MCF 10A (cell line): ENCODE measurements at places on chromosomes 4 and X. TPM values are rescaled to one million over a fixed set of nuclear protein-coding genes. Genes with fewer than 3 reads are reported as not detected.

TMEM187 gene
- total RNA-seq, result 9.3 and 10.9 TPM in 2 replicates

HPGDS gene
- not detected in 2 replicates for total RNA-seq

ESX1 gene
- total RNA-seq, result not detected in 2 replicates

RAB33A gene
- total RNA-seq, result not detected in 2 replicates

TLR3 gene
- total RNA-seq, result 6.5 and 8.2 TPM in 2 replicates

ARAF gene
- 53.2 and 63.5 TPM in 2 replicates for total RNA-seq

ATOH1 gene
- total RNA-seq, result not detected in 2 replicates

GPR78 gene
- not detected in 2 replicates for total RNA-seq

BST1 gene
- 0.93 and 1.1 TPM in 2 replicates for total RNA-seq

GAGE12H gene
- not detected in 2 replicates for total RNA-seq

CLCN4 gene
- 7.3 and 9.3 TPM in 2 replicates for total RNA-seq

NDP gene
- not detected in 2 replicates for total RNA-seq

FAM236C gene
- total RNA-seq, result not detected in 2 replicates

FOXR2 gene
- not detected in 2 replicates for total RNA-seq

SLC38A5 gene
- 1.4 and 2.6 TPM in 2 replicates for total RNA-seq

SCML2 gene
- total RNA-seq, result 3.2 and 3.5 TPM in 2 replicates

ZRSR2 gene
- 17.0 and 20.3 TPM in 2 replicates for total RNA-seq

FRMD7 gene
- total RNA-seq, result not detected in 2 replicates

PABPC1L2A gene
- total RNA-seq, result not detected in 2 replicates

SASH3 gene
- not detected in 2 replicates for total RNA-seq

TRAM1L1 gene
- 0.75 and 0.76 TPM in 2 replicates for total RNA-seq

NSG1 gene
- total RNA-seq, result 6.7 and 8.6 TPM in 2 replicates

REELD1 gene
- not detected in 2 replicates for total RNA-seq

INTS6L gene
- total RNA-seq, result 5.9 and 6.9 TPM in 2 replicates

RGS12 gene
- total RNA-seq, result 28.3 and 36.0 TPM in 2 replicates

SPANXC gene
- total RNA-seq, result not detected in 2 replicates

LPAR4 gene
- total RNA-seq, result not detected in 2 replicates

NDST4 gene
- not detected in 2 replicates for total RNA-seq

WDR13 gene
- total RNA-seq, result 134 and 138 TPM in 2 replicates

PLRG1 gene
- 107 and 136 TPM in 2 replicates for total RNA-seq

PROM1 gene
- not detected in 2 replicates for total RNA-seq

SMIM43 gene
- total RNA-seq, result not detected in 2 replicates

HTR2C gene
- total RNA-seq, result not detected in 2 replicates

MAGED2 gene
- total RNA-seq, result 34.3 and 48.6 TPM in 2 replicates

SLC9B1 gene
- 0.77 and 0.86 TPM in 2 replicates for total RNA-seq

NWD2 gene
- not detected in 2 replicates for total RNA-seq

BEND4 gene
- total RNA-seq, result not detected in 2 replicates

FHIP1A gene
- 14.8 and 19.8 TPM in 2 replicates for total RNA-seq

SLITRK4 gene
- total RNA-seq, result 0.35 and 0.39 TPM in 2 replicates

SORCS2 gene
- total RNA-seq, result 0.05 TPM in 1 of 2 replicates, not detected in the other

GYPA gene
- total RNA-seq, result not detected in 2 replicates

UGT2B28 gene
- total RNA-seq, result not detected in 2 replicates

SPATA18 gene
- total RNA-seq, result 23.0 and 28.9 TPM in 2 replicates

XAGE1A gene
- total RNA-seq, result not detected in 2 replicates

SYTL5 gene
- 0.07 TPM in 1 of 2 replicates, not detected in the other for total RNA-seq

KCNIP4 gene
- 0.91 and 4.6 TPM in 2 replicates for total RNA-seq

BANK1 gene
- total RNA-seq, result not detected in 2 replicates

PPP4R3C gene
- not detected in 2 replicates for total RNA-seq

CEP135 gene
- total RNA-seq, result 12.4 and 14.0 TPM in 2 replicates

GPR143 gene
- 0.77 and 0.93 TPM in 2 replicates for total RNA-seq

PPP1R2C gene
- not detected in 2 replicates for total RNA-seq

TCEAL7 gene
- total RNA-seq, result not detected in 2 replicates

APLN gene
- not detected in 2 replicates for total RNA-seq

APOOL gene
- total RNA-seq, result 26.3 and 33.8 TPM in 2 replicates

LRIT3 gene
- total RNA-seq, result 0.22 and 0.35 TPM in 2 replicates

PASD1 gene
- total RNA-seq, result not detected in 2 replicates

SOD3 gene
- not detected in 2 replicates for total RNA-seq

TMPRSS11D gene
- total RNA-seq, result not detected in 2 replicates

ITM2A gene
- not detected in 2 replicates for total RNA-seq
